ENCODE measurements at places on chromosomes 1 and 21. TPM values are rescaled to one million over a fixed set of nuclear protein-coding genes. Genes with fewer than 3 reads are reported as not detected.

Gene SPATA1
- total RNA-seq: not detected

Gene RGS7
- not detected for total RNA-seq

Gene S100A4
- total RNA-seq: 5.7 TPM

Gene GNL2
- 69.4 TPM for total RNA-seq

Gene SPRR3
- 0.70 TPM for total RNA-seq

Gene DYNLT5
- total RNA-seq: not detected
